ENCODE measurements at places on chromosomes 16 and 17.

GRCh38 chr17:7443499-7444485, 1.1 kb upstream of the CHRNB1 start:
- no peak for DNase-seq

- DNase-seq: no peak
These were observed 35.0 kb downstream of the ZCCHC14 start for GRCh38 chr16:87457709-87458423.

- DNase-seq: no peak
These were observed 16.6 kb downstream of the CHAD start for GRCh38 chr17:50451943-50452629.

DNA sequence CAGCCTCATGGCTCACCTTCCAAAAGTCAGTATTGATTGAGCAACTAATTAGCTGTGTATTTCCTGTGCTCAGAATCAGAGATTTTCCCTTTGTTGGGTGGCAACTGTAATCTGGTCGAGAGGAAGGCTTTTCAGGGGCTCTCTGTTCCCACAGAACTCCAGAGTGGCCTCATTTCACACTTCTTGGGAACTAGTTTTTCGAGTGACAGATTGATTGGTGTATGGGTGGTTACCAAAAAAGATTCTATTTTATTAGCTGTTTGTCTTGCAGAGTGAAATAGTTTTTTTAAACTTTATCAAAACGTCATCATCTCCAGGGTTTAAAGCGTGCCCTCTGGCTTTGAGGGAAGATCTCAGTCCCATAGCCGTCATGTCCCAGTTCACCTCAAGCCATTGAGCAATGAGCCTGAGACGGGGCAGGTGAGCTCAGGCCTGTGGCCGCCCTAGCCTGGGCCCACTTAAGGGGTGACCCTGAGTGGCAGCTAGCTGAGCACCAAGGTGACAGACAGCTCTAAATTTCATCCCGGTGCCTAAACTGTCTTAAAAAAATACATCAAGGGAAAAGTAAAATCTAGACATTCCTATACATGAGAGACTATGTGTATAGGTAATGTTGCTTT, 53.0 kb downstream of the SMPD3 start:
- no peak for DNase-seq

DNA sequence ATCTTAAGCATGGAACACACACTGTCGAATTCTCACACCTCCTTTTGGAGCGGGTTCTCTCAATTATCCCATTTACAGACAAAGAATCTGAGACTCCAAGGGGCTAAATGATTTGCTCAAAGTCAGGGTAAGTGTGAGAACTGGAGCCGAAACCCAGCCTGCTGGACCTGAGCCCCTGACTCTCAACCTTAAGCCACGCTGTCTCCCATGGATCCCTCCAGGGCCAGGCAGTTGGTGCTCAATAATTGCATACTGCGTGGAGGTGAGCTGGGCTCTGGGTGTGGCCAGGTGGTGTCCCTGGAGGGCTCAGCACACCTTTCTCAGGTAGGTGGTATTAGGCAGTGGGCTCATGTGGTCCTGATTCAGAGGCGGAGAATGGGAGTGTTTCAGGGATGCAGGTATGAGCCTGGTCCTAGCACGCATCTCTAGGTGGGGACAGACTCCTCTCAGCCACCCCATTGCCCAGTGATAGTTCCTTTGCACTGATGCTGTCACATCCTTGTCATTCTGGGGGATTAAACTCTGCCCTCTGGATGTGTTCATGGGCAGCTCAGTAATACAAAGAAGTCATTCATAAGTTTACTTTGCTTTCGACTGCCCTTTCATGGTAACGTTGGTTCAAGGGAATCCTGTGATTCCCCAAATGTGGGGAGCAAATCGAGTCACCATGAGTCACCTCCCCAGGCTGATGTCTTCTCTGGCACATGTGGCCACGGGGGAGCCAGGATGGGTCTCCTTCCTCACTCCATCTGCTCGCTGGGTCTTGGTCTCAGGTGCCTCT, 399.5 kb upstream of the TNRC6C start:
- no peak for DNase-seq

- no peak for DNase-seq
These were observed 19.2 kb upstream of the SREBF1 start for GRCh38 chr17:17855976-17856375.

- no peak for DNase-seq
These were observed 76.0 kb downstream of the CREBBP start for GRCh38 chr16:3804426-3805016.

DNA sequence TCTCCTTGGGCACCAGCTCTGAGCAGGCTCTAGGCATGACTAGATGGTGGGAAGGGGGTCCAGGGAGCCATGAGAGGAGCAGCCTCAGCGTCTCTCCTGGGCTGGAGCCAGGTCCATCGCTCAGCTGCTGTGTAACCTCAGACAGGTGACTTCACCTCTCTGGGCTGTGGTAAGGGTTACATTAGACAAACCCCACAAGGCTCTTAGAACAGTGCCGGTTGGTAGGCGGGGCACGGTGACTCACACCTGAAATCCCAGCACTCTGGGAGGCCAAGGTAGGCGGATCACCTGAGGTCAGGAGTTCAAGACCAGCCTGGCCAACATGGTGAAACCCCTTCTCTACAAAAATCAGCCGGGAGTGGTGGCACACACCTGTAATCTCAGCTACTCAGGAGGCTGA, 18.1 kb upstream of the NPTX1 start:
- DNase-seq: no peak

GRCh38 chr16:67961551-67961957, 6.9 kb downstream of the SLC12A4 start:
- no peak for DNase-seq

GRCh38 chr16:50478773-50479149, 69.4 kb upstream of the NKD1 start:
- DNase-seq: no peak

DNA sequence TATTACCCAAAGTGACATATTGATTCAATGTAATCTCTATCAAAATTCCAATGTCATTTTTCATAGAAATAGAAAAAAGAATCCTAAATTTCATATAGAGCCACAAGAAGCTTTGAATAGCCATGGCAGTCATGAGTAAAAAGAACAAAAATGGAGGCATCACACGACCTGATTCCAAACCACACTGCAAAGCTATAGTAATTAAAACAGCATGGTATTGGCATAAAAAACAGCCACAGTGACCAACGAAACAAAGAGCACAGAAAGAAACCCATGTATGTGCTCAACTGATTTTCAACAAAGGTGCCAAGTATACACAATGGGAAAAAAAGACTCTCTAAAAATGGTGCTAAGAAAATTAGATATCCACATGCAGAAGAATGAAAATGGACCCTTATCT, 101.5 kb downstream of the BRIP1 start:
- no peak for DNase-seq

DNA sequence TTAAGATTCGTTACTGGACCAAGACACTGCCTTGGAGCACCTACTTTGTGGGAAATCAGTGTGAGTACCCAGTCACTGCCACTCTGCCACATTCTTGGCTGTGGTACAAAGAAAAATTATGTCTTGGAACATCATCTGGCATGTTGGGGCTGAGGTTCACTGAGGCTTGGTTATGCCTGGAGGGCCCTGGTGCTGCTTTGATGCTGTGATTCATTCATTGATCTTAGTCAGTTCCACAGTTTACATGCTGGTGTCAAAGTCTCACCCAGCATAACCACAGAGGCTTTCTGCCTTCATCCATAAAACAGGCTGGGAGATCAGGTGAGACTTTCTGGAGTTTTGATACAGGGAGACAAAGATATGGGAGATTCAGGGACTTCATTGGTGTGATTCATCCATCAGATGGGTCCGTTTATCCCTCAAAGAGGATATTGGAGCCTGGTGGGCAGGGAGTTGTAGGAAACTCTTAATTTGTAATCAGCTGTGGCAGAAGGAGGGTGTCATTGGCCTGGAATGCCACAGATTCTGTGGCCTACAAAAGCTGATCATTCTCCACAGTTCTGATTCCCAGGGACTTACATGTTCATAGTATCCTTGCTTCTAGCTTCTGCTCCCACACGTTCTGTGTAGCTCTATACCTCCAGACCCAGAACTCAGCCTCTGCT, 322.5 kb downstream of the PMP22 start:
- no peak for DNase-seq

DNA sequence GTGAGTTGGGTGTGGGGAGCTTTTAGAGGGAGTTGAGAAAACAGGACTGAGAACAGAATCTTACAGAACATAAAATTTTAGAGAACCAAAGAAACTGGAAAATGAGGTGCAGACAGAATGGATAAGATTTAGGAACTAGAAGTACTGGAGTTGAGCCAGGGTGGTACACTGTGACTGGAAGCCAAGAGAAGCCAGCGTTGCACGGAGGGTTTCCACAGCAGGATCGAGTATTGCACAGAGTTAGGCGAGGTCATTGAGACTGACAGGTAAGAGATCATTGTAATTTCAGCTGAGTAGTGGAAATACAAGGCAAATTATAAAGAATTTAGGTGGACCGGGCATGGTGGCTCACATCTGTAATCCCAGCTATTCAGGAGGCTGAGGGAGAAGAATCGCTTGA, 6.6 kb downstream of the GSDMA start:
- no peak for DNase-seq

DNA sequence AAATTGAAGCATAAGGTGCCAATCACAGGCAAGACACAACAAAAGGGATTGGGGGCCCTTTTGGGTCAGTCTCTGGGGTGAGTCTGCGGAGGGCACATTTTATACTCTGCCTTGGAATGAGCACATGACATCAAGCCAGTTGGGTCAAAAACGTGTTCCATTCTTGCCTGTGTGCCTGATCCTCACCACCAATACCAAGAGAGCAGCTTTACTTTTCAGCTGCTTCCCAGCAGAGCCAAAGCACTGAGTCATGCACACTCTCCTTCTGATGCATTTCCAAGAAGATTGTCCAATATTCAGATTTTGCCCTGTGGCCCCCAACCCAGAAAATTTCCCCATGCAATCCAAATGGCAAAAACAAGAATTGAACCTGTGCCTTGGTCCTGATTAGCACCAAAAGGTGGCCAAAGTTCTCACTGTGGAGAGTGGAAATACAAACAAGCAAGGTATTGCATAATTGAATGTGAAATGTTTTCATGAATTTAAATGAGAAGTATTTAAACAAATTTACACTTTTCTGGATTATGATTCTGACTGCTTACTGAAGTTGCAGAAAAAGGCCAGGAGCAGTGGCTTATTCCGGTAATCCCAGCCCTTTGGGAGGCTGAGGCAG, 217.8 kb upstream of the SOX9 start:
- no peak for DNase-seq

DNA sequence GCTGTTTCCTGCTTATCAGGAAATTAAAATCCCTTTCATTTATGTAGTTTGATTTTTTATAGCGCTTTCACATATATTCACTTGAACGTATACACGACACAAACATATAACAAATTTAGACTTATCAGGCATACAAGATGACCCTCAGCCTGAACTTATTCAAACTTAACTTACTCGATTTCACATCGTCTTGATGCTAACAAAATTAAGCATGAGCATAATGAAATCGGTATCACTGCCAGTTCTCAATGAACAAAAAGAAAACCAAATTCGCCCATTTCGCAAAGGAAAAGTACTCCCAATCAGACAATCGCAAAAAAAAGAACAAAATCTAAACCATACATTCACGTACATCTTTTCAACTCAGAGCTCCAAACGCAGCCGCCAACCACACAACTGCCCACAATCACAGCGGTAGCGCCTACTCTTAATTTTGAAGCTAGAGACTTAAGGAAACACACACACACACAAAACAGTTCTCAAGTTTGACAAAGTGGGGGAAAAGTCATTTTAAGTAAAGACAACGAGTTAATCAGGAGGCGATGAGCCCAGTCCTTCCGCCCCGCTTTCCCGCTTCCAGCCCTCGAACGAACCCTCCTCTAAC, 1.1 kb downstream of the GJC1 start:
- no peak for DNase-seq

- peak; percentile 51 for DNase-seq
These were observed 30.1 kb downstream of the GNGT2 start for GRCh38 chr17:49180303-49180702.

- DNase-seq: no peak
These were observed 130.7 kb downstream of the PRKCA start for GRCh38 chr17:66432996-66433551.

GRCh38 chr17:65576939-65577338, 15.5 kb upstream of the AXIN2 start:
- DNase-seq: no peak

DNA sequence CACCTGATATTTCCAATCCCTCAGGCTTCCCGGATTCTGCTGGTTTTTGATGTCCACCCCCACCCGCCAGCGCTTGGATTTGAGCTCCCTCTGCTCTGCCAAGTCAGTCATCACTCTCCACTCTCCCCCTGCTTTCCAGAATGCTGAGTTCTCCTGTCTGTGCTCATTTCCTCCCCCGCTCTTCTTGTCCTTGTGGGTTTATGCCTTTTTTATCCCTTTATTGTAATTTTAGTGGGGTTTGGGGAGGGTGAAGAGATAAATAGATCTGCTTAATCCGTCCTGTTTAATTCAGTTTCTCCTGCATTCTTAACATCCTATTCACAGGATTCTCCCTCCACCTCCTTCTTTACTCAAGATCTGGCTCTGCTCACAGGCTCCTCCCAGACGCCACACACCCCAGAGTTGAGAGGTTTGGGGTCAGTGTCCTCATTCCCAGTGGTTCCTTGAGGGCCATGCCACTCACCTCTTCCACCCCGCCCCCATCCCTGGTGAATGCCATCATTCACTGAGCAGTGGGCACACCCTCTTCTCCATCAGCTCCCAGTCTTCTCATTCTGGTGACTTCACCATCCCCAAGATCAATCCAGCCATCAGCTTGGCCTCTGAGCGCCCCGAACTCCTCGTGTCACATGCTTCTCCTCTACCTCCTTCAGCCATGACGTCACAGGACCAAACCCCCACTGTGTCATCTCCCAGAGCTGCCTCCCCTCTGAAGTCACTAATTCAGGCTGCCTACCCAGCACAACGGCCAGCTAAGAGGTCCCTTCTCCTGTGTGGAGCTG, 15.1 kb upstream of the GUCY2D start:
- no peak for DNase-seq

- no peak for DNase-seq
These were observed 45.9 kb downstream of the AXIN2 start for GRCh38 chr17:65515512-65515911.

DNA sequence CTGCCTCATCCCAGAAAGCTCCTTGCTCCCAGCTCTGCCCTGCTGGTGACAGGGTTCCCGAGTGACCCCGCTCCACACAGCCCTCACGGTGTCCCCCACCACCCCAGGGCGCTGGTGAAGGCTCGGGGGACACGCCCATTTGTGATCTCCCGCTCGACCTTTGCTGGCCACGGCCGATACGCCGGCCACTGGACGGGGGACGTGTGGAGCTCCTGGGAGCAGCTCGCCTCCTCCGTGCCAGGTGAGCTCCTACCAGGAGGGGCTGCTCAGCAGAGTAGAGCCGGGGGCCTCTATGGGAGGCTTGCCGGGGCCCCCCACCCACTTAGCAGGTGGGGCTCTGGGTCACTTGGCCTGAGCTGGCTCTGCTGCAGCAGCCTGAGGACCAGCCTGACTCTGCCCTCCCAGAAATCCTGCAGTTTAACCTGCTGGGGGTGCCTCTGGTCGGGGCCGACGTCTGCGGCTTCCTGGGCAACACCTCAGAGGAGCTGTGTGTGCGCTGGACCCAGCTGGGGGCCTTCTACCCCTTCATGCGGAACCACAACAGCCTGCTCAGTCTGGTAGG, 11.2 kb downstream of the GAA start:
- no peak for DNase-seq

Measured in stimulated activated CD4-positive, alpha-beta T cell treated with anti-CD3 and anti-CD28 coated beads, Interleukin-1b, Interleukin-23, amount 100 ng/mL, for 24 hours (primary cell).